ENCODE measurements at places on chromosomes 6 and 20. TPM values are rescaled to one million over a fixed set of nuclear protein-coding genes. Genes with fewer than 3 reads are reported as not detected.

The ZBTB2 gene
- 20.9 TPM for polyA plus RNA-seq

The GGTLC1 gene
- not detected for polyA plus RNA-seq

The HLA-DRB5 gene
- not detected for polyA plus RNA-seq

The VEGFA gene
- 239 TPM for polyA plus RNA-seq

The SRSF3 gene
- 317 TPM for polyA plus RNA-seq

GRCh38 chr20:4973330-4974097 is 27.8 kb downstream of the SLC23A2 start:
- DNase-seq = peak; percentile 70

- no peak for DNase-seq
Measured at GRCh38 chr6:168052291-168052891, 26.6 kb downstream of the FRMD1 start.

DNA sequence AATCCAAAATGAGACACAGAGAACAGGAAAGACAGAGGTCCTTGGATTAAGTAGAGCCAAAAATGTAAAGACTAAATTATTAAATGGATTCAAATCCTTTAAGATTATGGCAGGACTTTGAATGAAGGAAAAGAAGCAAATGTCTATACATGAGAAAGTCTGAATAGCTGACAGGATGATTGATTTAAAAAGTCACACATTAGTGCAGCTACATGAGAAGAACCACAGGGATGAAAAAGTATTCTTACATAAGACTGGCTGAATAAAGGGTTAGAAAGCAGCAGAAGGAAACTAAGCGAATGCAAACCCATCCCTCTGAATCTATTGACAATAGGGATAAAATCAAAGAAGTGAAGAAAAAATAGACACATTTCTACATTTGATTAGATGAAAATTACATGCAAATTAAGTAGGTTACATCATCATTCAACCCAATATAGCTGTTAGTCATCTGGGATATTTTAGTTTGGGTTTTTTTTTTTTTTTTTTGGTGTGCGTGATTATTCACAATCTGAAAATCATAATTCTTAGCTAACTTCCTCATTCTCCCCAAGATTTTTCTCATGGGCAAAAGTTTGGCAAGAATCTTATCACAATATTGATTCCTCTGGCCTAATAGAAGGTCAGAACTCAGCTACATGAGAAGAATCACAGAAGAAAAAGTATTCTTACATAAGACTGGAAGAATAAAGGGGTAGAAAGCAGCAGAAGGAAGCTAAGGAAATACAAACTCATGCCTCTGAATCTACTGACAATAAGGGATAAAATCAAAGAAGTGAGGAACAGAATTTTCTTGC is 845.4 kb downstream of the HACE1 start:
- DNase-seq = no peak

- no peak for DNase-seq
Measured at GRCh38 chr6:98560841-98561240, 273.5 kb upstream of the POU3F2 start.

- DNase-seq = no peak
Measured at GRCh38 chr20:53654932-53655624, 61.4 kb upstream of the ZNF217 start.

DNA sequence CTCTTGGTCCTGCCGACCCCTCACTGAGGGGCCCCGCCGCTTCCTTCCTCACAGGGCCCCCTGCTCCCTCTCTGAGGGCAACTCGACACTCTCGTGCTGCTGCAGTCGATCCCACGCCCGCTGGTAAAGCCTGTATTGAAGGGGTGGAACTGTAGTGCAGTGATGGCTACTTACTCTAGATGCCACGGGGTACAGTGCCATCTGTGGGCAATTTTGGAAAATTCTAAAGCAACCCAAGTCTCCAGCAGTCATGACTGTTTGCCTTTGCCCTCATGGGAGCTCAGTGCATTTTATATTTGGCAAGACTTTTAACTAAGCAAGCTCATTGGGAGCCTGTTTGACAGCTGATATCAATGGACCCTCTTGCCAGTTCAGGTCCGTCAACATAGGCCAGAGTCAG is 6.5 kb upstream of the C6orf136 start:
- no peak for DNase-seq

DNA sequence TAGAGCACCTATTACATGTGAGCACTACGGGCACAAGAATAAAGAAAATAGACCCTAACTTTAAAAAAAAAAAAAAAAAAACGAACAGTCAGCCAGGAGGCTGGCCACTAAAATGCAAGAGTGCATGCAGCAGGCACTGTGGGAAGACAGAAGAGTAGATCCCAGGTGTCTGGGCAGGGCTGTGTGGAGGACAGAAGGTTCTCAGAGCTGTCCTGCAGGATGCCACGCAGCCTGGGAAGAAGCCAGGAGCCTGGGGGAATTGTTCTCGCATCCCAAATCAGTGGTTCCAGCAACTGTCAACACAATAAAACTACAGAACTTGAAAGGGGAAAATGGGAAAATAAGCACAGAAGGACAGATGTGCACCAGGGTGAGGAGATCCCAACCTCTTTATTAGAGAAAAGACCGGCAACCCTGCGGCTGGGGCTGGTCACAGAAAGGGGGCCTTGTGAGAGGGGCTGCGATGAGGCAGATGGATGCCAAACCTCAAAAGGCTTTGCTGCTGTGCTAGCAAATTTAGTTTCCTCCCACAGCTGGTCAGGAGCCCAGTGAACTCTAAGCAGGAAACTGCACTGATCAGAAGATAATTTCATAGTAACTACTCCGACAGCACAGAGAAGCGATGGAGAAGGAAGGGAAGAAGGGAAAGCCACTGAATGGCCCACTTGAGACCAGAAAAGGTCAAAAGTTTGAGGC is 30.9 kb downstream of the MAP3K5 start:
- no peak for DNase-seq

GRCh38 chr6:106334646-106335448 is 9.3 kb upstream of the ATG5 start:
- peak; percentile 10 for DNase-seq

- no peak for DNase-seq
Measured at GRCh38 chr20:60869625-60870024, 382.4 kb upstream of the CDH4 start.

DNA sequence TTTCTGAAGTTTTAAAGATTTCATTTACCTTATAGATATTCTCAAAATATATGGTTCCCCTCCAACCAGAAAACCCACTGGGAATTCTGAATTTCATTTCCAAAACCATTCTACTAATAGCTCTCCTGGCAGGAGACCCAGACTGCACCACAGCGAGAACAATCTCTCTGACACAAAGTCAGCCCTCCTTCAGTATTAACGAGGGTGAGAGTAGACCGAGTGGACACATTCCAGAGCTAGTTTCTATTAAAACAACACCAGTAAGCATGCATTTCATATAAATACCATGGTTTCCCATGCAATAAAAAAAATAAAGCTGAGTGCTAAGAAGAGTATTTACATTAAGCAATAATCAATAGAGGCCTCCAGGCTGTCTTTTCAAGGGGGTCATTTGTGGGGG is 899.6 kb upstream of the SLC35B3 start:
- no peak for DNase-seq

GRCh38 chr6:163651426-163651825 is 236.9 kb downstream of the QKI start:
- no peak for DNase-seq

DNA sequence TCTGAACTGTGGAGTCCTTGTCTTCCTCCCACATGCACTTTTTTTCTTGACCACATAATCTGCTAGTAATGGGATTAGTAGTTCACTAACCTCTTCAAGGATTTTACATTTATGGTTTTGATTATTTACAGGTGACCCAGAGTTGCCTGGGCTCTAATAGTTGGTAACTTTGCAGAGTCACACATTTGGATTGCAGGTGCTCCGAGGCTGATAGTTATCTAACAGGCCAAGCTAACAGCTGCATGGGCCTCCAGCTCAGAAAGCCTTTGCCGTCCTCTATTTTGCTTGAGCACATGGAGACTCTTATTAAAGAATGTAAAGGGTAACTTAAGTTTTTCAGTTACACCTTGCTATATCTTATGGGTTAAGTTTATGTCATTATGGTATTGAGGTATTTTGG is 95.4 kb downstream of the ANKS1A start:
- no peak for DNase-seq

DNA sequence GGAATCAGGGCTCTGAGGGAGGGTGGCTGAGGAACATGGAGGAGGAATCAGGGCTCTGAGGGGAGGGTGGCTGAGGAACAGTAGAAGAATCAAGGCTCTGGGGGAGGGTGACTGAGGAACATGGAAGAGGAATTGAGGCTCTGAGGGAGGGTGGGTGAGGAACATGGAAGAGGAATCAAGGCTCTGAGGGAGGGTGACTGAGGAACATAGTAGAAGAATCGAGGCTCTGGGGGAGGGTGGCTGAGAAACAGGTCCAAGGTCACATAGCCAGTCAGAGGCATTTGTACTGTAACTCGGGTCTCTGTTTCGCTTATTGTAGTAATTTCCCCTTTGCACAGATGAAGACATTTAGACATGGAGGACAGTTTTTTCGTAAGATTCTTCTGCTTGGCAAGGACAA is 164.8 kb downstream of the SOBP start:
- DNase-seq = no peak

DNA sequence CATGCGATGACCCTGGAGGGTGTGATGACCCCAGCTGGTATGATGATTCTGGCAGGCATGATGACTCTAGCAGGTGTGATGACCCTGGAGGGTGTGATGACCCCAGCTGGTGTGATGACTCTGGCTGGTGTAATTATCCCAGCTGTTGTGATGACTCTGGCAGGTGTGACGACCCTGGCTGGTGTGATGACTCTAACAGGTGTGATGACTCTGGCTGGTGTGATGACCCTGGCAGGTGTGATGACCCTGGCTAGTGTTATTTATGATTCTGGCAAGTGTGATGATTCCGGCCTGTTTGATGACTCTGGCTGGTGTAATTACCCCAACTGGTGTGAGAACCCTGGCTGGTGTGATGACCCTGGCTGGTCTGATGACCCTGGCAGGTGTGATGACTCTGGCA is 427.2 kb downstream of the QKI start:
- DNase-seq = no peak

- DNase-seq = peak; percentile 24
Measured at GRCh38 chr20:7980332-7981046, 39.1 kb downstream of the TMX4 start.

GRCh38 chr6:155786528-155786927 is 330.9 kb upstream of the NOX3 start:
- DNase-seq = no peak

Measured in AG04450 (cell line).